ENCODE measurements at places on chromosomes 2 and 18.

DNA sequence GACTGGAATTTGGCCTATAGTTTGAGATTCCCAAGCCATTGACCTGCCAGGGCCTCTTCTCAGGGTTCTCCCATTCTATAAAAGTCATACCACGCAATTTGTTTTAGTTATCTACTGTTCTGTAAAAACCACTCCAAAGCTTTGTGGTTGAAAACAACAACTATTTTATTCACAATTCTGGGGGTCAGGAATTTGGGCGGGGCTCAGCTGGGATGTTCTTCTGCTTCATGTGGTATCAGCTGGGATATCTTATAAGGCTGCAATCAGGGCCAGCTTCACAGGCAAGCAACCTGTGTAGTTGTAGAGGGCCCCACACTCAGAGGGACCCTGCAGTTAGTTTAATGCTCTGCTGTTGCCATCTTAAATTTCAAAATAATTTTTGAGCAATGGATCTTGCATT is 16.4 kb upstream of the NOTO start:
- DNase-seq = no peak

GRCh38 chr2:220152281-220152935 is 525.0 kb downstream of the SLC4A3 start:
- DNase-seq = no peak

DNA sequence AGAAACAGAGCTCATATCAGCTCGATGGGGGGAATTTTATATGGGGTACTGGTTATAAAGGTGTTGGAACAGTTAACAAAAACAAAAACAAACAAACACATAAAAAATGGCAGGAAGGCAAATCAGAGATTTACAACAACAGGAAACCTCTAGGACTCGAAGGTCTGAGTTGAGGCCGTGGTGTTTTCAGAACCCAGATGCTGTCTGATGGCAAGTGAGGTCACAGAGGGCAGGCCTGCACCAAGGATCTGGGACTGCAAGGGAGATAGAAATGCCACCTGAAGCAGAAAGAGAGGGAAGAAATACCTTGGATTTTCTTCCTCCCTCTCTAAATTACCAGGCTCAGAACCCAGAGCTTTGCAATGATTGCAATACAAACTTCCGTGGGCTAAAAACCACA is 429.5 kb downstream of the ZNF521 start:
- DNase-seq = no peak

DNA sequence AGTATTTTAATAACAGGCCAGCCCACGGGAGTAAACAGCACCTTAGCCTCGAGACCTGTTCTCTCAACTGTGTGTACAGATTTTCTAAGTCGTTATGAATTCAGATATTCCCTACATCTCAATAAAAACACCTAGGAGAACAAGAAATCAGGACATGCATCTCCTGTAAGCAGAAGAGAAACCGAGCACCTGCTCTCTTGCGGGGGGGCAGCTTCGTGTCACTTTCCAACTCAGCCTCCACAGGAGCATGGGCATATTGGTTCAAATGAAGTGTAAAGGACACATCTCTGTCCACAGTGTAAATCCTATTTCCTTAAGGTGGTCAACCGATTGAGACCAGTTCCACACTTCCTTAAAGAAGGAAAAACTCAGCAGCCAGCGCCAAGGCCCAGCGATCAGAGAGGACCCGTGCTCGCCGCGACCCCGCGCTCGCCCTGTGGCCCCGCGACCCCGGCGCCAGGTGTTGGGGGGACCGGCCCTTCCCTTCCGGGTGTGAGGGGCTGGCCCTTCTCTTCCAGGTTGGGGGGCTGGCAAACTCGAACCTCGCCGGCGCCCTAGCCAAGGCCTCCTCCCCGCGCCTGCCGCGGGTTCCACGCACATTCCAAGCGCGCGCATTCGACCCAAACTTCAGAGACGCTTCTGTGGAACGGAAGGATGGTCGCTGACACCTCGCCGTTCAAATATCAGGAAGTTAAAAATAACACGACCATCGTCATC is 652 bp downstream of the SH3YL1 start:
- peak; percentile 51 for DNase-seq

GRCh38 chr2:159855143-159855542 is 57.1 kb upstream of the CD302 start:
- DNase-seq = no peak

- no peak for DNase-seq
These were observed 497 bp downstream of the PLA2R1 start for GRCh38 chr2:160061944-160062291.

DNA sequence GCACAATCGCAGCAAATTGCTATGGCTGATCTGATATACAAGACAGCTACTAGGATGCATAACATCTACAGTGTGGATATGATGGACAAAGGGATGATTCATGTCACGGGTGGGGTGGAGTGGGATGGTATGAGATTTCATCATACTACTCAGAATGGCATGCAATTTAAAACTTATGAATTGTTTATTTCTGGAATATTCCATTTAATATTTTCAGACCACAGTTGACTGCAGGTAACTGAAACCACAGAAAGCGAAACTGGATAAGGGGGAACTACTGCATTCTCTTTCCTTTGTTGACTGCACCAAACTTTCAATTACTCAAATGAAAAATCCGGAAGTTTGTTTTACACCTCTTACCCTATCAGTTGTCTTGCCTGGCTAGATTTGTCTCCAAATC is 94.4 kb upstream of the NEUROD1 start:
- no peak for DNase-seq

- no peak for DNase-seq
These were observed 71.6 kb downstream of the ACTR2 start for GRCh38 chr2:65299246-65299645.

DNA sequence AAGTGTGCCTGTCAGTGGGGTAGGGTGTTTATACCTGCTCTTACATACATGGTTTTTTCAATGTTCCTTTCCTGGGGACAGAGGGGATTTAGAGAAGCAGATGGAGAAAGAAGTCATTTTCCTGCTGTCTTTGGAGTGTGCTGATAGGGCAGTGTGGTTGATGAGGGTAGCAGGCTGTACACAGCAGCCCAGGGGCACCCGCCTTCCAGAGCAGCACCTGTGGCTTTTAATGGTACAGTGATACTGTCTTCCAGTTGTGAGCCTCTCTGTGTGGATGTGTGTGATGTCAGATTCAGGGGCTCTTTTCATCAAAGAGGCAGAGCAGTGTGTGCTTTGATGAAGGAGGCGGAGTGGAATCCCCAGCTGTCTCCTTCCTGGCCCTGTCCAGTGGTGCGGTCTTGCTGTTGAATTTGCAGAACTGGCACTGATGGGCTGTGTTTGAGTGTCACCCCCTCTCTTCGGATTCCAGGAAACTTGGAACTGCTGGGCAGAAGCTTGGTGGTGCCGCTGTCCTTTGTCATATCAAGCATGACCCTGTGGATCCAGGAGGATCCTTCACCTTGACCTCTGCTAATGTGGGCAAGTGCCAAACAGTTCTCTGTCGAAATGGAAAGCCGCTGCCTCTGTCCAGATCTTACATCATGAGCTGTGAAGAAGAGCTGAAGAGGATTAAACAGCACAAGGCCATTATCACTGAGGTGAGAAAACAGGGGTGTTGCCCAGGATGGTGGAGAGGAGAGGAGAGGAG is 259.8 kb downstream of the PHLPP1 start:
- no peak for DNase-seq

DNA sequence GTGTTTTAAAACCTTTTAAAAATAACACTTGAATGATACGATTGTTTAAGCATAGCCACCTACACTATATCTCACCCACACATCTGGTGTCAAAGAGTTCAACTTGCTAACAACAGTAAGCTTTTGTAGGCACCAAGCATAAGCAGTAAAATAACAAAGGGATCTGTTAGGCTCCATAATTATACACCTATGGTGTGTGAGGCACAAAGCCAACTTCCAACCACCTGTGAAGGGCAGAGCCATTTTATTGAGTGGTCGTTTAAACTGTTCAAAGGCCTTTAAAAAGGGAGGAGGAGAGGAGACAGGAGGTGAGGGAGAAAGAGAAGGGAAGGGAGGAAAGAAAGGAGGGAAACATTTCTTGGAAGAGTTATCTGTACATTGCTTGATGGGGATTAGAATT is 27.9 kb downstream of the NEMP2 start:
- no peak for DNase-seq

DNA sequence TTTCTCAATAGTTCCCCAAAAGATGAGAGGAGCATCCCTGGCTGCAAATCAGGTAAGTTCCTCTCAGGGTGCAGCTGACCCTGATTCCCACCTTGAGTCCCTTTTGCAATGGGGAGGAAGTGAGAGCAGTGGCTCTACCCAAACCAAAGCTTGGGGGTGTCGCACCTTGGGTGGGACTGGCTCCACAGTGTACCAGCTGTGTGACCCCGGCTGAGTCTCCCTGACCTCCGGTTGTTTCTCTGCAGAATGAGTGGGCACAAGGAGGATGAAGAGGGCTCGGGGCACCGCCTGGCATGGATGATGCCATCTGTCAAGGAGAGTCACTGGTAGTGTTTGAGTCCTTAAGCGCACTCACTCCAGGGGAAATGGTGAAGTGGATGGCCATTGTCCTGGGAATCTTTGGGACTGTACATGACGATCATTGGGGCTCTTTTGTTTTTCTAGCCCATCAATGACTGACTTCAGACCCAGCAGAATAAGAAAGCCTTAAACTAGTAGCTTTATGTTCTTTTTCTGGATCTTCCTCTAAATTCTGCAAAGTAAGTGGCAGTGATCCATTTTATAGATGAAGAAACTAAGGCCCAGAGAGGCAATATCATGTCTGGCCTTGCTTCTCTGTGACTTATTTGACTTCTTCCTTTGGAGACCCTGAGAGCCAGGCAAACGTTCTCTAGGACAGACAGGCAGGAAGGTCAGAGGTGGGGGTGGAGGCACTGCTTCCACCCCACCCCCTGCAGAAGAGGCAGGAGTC is 106.3 kb upstream of the ST3GAL5 start:
- DNase-seq = no peak

DNA sequence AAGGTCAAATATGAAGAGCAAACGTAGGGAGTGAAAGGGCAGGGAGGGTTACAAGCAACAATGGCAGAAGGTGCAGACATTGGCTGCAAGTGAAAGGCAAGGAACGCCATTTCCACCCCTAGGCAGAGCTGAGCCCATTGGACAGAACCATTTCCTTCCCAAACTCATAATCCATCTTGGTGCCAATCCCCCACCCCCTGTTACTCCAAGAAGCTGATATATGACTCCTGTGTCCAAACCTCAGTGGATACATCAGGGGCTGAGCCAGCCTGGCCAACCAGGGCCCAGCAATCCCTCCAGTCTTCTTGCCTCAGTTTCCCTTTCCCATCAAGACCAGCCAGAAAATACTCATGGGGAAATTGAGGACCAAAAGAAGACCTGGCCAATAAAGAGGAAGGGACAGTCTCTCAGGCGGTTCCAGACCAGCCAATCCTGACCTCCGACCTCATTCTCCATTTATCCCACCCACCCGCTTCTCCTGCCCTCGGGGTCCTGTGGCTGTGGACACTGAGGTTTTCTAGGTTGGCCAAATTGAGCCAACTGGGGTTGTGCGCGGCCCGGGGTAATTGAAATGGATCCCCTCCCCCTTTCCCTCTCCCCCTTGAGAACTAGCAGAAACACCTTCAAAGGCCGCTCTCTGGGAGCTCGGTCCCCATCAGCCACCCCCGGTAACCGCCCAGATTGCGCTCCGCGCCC is 24.8 kb downstream of the TNS1 start:
- no peak for DNase-seq

GRCh38 chr2:22628221-22628620 is 756.8 kb upstream of the KLHL29 start:
- DNase-seq = no peak

GRCh38 chr2:156892467-156893281 is 364.8 kb upstream of the GALNT5 start:
- DNase-seq = peak; percentile 53

GRCh38 chr2:98560256-98560771 is 48.0 kb downstream of the COA5 start:
- no peak for DNase-seq

DNA sequence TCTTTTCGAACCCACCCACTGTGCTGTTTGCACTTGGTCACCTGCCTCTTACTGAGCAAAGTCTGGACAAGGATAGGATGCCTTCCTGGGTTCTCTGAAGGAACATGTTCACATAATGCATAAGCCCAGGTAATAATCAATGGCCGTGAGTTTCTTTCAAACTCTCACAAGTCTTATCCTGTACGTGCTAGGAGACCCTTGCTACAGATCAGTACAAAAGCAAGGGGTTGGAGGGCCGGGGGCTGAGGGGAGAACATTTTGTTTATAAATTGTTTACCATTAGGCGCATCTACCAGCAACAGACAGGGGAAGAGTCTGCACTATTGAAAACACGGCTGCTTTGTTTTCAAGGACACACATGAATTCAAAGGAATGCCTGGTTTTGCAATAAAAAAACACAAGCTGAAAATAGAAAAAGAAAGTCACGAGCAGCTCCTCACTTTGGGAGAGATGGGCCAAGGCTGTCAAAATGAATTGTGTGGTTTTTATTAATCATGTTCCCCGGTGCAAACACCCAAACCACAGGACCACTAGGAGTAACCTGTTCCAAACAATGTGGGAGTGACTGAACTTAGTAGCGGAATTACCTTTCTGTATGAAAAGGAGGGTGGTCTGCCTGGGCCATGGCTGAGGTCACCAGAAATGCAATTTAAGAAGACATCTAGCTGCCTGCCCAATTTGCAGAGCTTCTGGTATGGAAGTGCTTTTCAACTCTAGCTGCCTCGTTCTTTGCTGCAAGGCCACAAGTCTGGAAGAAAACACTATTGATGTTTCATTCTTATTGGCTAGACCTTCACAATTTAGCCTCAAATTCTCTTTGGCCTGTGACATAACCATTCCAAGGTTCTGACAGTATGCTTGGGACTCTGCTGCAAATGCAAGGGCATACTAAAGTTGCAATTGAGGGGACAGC is 73.5 kb downstream of the CCBE1 start:
- DNase-seq = no peak

DNA sequence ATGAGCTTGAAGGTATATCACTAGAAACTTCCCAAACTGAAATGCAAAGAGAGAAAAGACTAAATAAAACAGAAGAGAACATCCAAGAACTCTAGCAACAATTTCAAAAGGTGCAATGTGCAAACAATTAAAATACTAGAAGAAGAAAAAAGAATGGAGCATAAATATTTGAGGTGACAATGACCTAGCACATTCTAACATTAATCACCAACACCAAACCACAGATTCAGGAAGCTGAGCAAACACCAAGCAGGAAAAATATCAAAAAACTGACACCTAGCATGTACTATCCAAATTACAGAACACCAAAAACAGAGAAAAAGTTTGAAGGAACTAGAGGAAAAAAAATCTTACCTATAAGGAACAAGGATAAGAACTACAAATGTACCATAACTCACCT is 460.8 kb downstream of the IRS1 start:
- no peak for DNase-seq

GRCh38 chr2:217331523-217332416 is 471.9 kb upstream of the TNP1 start:
- DNase-seq = peak; percentile 46

- no peak for DNase-seq
These were observed 165.9 kb upstream of the RND3 start for GRCh38 chr2:150653351-150653750.

Data from right kidney (tissue), 9 donors.